Stimulated activated CD8-positive, alpha-beta memory T cell treated with anti-CD3 and anti-CD28 coated beads, Interleukin-7, amount 100 ng/mL, for 1 hour (primary cell): ENCODE measurements at places on chromosomes 5 and 9.

DNA sequence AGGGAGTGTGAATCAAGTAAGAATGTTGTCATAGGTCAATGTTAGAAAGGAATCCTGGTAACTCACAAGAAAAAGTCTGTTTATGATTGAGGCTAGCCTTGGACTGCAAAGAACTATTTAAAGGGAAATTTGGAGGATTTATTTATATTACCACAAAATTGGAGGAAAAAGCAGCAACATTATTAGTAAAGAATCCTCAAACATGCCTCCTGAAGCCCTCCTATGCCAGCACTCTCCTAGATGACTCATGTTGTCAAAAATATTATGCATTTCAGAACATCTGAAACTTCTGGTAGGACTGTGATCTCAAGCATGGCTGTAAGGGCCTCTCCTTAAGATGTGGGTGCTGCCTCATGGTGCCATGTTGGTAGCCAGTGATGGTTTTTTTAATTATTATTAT lies 628.5 kb downstream of the CHSY3 start:
- DNase-seq: no peak

GRCh38 chr5:173794901-173795416 lies 93.2 kb upstream of the CPEB4 start:
- DNase-seq: no peak

GRCh38 chr5:81300921-81301270 lies 491 bp upstream of the ZCCHC9 start:
- no peak for DNase-seq

DNA sequence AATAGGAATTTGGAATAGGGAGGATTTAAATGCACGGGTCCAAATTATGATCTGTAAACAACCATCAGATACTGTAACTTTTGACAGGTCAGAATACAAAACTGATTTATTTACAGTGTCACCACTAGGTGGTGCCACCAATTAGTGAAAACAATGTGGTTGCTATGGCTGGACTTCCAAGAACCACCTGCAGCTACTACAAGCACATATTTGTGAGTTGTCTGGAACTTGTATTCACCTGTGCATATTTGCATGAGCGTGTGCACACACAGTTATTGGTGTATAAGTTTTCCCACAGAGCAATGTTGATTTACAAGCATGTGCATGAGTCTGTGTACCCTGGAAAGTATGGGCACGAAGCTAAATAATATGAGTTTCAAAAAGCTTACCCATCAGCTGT lies 3.0 kb upstream of the HRCT1 start:
- DNase-seq: no peak

DNA sequence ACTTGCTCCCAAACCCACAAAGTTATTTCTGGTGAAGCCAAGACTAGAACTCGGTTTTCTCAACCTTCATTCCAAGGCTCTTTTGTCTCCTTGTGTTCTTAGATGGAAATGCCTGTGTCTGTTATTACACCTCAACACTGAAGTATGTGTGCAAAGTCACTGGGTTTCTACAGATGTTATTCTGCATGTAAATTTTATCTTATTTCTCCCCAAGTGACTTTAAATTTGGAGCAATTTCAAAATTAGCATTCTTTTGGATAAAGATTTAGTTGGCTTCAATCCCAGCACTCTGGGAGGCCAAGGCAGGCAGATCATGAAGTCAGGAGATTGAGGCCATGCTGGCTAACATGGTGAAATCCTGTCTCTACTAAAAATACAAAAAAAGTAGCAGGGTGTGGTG lies 104.4 kb upstream of the GNA14 start:
- DNase-seq: no peak

GRCh38 chr9:114108016-114108833 lies 9.1 kb upstream of the KIF12 start:
- DNase-seq: peak; percentile 7

GRCh38 chr5:9174446-9174845 lies 371.4 kb downstream of the SEMA5A start:
- DNase-seq: no peak

DNA sequence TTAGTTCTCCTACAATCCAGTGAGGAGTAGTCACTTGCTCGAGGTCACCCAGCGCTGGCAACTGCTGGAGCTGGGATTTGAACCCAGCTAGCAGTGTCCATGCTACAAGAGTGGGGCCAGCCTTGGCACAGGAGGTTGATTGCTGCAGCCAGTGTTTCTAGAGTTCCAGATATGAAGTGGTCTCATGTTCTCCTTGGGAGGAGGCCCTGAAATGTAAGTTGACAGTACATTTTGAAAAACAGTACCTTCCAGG lies 802 bp downstream of the CCDC107 start:
- no peak for DNase-seq
